ENCODE measurements at places on chromosomes 5 and 9.

- DNase-seq: no peak
These were observed 28.8 kb downstream of the TRPM6 start for GRCh38 chr9:74858751-74859414.

GRCh38 chr5:57468481-57469163 is 14.0 kb downstream of the ACTBL2 start:
- DNase-seq: no peak

DNA sequence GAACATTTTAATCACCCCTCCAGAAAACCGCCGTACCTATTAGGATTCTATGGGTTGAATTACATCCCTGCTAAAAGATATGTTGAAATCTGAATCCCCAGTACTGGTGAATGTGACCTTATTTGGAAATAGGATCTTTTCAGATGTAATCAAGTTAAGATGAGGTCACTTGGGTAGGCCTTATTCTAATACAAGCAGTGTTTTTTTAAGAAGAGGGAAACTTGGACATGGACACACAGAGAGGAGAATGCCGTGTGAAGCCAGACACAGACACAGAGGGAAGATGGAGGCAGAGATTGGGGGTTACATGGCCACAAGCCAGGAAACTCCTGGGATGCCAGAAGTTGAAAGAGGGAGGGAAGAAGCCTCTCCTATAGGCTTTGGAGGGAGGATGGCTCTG is 183.5 kb downstream of the GNA14 start:
- DNase-seq: no peak

DNA sequence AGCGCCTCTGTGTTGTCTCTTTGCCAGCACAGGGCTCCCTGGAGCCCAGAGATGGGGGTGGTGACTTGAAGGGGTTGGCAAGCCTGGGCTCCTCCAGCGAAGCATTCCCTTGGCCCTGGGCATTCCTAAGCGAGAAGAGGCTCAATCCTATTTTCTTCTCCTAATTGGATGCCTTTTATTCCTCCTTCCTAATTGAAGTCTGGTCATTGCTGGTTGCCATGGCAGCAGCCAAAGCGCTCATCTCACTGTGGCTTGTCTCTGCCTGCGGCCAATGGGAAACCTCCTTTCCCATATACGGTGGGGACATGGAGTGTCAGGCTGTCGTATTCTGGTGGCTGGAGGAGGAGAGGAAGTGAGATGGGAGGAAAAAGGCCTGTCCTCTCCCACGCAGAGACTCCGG is 52.3 kb upstream of the RARS1 start:
- no peak for DNase-seq

- DNase-seq: no peak
These were observed 21.5 kb upstream of the MYO10 start for GRCh38 chr5:16957304-16958196.

DNA sequence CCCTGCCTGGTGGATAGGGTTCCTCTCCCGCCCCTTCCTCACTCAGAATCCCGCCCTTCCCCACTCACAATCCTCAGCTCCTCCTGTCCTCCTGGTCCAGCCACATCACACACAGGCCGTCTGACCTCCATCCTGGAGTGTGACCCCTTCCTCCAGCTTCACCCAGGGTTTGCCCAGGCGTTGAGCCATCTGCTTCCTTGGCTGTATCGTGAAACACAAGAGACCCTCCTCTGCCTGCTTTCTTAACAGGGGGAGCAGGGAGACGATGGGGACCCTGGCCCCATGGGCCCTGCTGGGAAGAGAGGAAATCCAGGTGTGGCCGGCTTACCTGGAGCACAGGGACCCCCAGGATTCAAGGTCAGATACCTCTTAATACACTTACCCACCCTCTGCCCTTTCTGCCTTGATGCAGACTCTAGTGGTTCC is 32.3 kb upstream of the ORM1 start:
- no peak for DNase-seq

DNA sequence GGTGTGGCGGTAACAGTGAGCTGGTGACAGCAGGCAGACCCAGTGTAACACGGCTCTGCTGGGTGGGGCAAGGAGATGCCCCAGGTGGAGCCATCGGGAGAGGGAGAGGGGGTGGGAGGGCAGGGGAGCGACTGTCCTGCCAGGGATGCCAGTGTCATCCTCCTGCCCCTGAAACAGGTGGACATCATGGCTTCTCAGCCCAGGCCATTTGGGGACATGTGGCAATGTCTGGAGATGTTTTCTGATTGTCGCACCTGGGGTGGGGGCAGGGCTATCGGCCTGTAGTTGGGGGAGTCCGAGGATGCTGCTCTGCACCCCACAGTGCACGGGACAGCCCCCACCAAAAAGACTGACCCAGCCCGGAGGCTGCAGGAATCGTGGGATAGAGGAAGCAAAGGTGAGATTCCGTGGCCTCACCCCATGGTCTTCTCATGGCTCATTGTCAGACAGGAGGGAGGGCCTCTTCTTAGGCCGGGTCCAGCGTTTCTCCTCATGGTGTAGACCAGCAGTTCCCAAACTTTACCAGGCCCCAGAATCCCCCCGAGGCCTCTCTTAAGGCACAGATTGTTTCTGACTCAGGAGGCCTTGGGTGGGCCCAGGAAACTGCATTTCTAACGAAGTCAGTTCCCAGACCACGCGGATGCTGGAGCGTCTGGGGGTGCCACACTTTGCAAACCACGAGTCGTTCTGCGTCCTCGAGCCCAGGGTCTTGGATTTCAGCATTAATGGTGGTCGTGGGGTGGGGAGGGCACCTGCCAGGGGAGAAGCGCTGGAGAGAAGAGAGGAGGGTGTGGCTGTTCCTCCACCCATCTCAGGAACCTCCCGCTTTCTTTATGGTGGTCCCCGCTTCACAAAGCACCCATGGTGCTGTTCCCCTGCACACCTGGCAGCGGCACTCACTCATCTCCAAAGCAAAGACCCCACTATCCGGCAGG is 11.0 kb downstream of the COL5A1 start:
- no peak for DNase-seq

- DNase-seq: no peak
These were observed 6.3 kb upstream of the ASB6 start for GRCh38 chr9:129648092-129648763.

GRCh38 chr9:33265211-33265865 is 489 bp downstream of the CHMP5 start:
- DNase-seq: no peak

- no peak for DNase-seq
These were observed 405.3 kb upstream of the CLINT1 start for GRCh38 chr5:158264264-158264663.

DNA sequence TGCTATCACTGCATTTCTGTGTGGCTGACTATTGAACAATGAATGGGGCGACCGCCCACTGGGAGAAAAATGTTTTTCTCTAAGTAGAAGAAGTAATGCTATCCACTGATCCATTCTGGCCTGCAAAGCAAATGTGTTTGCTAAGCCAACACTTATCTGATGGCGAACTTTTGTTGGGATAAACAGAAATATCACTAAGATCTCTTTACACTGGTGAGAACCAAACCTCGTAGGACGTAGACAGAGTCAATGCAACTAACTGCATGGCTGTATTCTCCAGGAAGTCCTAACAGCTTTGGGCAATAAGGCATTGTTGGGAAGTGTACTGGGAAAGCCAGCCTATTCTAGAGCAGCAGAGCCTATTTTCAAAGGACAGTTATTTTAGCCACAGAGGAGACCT is 77.7 kb downstream of the ANKH start:
- DNase-seq: no peak
